Activated CD4-positive, alpha-beta T cell treated with anti-CD3 and anti-CD28 coated beads for 1 hour (primary cell): ENCODE measurements at places on chromosomes 16 and 17.
A peak's percentile ranks its signal among the peaks of the same experiment; 100 is the strongest.

- no peak for DNase-seq
Measured at GRCh38 chr17:11969565-11969964, 27.7 kb downstream of the ZNF18 start.

- DNase-seq, result no peak
Measured at GRCh38 chr16:49528060-49528865, 154.7 kb downstream of the C16orf78 start.

- DNase-seq, result no peak
Measured at GRCh38 chr16:48603647-48604376, 6.2 kb downstream of the N4BP1 start.

DNA sequence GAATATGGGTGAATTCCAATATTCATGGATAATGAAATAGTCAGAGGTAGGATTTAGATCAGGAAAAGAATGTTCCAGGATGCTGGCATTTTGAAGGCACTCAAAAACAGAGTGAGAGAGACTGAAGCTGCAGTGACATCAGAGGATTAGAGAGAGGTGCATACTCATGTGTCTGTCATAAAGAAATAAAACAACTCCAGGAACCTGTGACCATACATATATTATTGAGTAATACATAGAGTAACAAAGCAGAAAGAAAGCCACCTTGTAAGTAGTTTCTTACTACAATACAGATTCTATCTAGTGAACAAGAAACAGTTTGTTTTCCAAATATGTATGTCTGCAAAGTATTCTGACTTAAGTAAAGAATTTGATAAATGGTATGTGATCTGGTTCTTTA lies 62.3 kb upstream of the PHOSPHO1 start:
- DNase-seq, result no peak

DNA sequence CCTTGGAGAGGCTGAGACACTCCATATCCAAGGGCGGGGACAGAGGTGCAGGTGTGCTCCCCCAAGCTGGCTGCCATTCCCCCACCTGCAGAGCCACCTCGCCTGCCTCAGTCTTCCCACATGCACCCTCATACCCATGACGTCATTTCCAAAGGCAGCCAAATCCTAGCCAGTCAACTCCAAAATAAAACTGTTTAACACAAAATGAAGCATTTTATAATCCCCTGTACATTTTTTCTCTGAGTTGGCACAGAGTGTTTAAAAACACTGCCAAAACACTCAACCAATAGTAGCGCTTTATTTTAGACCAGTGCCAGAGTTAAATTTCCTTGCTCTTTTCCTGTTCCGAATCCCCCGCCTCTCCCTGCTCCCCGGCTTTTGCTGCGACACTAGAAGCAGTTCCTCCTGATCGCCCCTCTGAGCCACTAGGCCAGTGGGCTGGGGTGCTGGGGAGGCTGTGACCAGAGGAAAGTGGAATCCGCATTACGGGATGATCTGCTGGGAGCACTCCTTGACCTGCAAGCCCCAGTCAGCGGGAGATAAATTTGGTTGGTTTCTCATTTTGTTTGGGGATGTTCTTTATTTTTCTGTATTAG lies 139.5 kb downstream of the ZNF423 start:
- DNase-seq, result no peak

DNA sequence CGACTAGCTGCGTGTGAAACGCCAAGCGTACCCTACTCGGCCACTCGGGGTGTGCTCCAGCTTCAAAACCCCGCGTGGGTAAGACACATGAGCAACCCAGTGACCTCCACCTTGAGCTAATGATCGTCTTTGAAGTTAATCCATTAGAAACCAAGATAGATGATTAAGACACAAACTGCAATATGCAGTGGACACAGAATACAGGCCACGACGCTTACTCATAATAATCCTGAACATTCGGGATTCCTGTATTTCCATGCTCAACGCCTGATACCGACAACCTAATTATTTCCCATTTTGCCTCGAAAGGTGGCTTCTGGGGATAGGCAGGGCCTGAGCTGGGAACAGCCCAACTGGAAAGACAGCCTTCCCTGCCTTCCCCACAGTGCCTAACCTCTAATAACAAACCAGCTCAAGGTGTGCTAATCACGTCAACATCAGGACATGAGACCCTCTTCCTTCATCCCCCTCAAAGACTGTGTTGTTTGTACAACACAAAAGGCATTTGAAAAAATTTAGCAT lies 504 bp upstream of the COPRS start:
- no peak for DNase-seq

DNA sequence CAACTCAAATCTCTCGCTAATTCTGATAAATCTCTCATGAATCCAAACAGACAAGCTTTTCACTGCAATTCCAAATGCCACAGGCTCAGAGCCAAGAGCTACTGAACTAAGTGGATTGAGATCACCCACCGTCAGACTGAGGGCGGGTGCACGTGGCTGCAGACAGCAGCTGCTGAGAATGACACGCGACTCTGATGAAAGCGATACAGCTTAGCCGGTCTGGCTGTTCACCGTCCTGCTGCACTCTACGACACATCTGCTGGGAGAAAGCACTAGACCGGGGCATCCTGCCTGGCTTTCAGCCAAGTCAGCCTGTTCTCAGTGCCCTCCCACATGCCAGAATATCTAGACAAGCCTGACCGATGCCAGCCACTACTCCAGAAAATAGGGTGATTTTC lies 42.6 kb downstream of the KLHDC4 start:
- DNase-seq, result no peak

- no peak for DNase-seq
Measured at GRCh38 chr17:57708410-57708809, 36.7 kb downstream of the CCDC182 start.

DNA sequence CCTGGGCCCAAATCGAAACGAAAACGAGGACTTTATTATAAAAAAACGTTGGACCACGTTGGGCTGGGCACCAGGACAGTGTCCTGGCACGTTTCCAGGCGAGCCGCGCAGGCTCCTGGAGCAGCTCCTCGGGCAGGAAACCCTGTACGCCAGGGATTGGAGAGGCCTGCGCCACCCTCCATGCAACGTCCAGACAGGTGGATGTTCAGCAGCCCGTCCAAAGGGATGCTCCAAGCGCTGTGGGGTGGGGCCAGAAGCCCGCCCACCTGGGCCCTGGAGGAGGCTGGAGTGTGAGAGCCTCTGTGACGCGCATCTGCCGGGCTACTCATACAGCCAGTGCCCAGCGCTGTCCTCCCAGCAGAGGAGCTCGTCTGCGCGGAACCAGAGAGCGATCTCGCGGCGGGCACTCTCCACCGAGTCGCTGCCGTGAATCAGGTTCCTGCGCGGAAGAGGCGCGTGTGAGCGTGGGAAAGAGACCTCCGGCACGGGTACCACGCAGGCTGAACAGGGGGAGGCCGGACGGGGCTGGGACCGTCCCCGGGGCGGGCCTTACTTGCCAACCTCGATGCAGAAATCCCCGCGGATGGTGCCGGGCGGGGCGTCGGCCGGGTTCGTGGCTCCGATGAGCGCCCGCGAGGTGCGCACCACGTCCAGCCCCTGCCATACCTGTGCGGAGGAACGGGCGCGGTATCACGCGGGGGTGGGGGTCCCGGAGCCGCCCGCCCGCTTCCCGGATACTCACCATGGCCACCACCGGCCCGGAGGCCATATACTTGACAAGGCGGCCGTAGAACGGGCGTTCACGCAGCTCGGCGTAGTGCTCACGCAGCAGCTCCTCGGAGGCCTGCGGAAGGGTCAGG lies 785 bp downstream of the NME3 start:
- no peak for DNase-seq

GRCh38 chr17:40813804-40814203 lies 8.6 kb downstream of the KRT10 start:
- DNase-seq, result no peak

GRCh38 chr17:2302778-2303203 lies 794 bp downstream of the SMG6 start:
- no peak for DNase-seq

- DNase-seq, result no peak
Measured at GRCh38 chr16:2739625-2740430, 12.6 kb upstream of the SRRM2 start.

DNA sequence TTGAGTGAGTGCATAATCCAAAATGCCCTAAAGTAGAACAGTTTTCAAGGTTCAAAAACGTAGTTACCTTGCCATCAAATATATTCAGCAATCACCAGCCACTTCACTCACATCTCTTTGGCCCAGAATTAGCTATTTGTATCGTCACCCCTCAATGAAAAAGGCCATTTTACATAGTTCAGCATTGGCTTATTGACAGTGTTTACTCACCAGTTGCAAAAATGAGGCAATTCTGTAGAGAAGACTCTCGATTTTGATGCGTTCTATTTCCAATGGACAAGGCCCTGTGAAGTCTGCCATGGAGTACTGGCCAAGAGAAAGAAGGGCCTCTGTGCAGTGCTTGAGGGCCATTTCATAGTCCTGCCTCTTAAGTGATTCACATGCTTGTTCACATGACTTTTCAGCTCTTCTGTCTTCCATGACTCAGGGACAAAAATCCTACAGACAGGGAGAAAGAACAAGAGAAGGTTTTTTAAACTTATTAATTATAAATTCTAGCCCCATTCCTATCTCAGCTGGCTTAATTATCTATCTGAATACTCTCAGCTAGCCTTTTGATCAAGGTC lies 26.5 kb downstream of the HELZ start:
- no peak for DNase-seq

DNA sequence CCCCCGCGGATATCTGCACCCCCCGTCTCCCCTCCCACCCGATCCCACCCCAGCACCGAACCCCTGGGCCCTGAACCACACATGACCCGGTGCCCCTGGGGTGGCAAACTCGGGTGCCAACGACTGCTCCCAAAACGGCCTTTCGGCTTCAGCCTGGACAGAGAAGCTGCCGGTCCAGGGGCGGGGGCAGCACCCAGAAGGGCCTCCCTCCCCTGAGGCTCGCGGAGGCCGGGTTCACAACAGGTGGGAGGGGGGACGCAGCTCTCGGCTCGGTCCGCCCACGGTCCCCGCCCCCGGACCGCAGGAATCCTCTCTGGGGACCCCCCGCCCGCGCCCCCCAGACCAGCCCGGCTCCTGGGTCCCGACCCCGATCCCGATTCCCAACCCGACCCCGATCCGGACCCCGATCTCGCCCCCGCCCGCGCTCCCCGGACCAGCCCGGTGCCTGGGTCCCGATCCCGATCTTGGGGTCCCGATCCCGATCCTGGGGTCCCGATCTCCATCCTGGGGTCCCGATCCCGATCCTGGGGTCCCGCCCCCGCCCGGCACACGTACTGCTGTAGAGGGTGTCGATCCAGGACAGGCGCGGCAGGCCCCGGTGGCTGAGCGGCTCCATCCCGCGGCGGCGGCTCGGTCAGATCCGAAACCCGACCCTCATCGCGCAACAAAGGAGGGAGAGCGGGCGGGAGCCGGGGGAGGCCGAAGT lies 516 bp downstream of the ABR start:
- no peak for DNase-seq

DNA sequence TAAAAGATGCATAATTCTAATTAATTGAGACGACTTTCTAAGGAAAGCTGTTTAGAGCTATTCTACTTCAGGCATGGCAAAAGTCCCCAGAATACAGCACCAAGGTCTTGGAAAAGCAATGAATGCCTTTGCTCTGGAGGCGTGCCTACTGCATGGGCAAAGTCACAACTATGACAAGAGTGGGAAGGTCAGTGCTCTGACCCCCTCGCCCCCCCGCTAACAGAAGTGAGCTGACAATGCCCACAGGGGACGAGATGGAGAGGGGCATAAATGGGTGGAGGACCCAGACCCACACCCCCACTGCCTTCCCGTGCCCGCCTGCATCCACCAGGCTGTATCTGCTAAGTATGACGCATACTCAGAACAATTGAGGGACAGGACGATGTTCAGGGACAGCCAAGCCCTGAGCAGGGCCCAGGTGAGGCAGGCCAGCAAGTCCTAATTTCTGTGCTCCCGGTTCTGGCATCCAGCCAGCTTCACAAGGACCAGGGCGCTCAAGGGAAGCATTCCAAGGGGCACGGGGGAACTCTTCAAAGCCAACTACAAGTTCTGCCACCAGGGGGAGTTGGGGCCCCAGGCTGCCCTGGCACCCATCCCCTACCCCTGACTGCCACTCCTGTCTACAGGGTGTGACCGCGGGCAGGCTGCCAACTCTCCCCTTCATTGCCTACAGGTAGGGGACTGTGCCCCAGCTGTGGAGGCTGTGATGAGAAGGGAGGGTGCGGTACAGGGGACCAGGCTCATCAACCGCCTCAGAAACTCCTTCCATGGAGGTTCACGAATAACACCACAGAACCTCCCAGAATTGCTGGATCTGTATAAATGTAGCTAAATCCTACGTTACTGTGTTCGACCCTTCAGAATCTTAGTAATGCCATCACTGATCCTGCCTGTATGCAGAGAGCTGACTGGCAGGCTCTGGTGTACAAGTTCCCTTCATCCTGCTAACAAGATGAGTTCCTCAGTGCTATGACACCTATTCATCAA lies 20.8 kb downstream of the NPRL3 start:
- DNase-seq, result peak; percentile 58

GRCh38 chr16:3095869-3096268 lies 3.2 kb downstream of the ZSCAN10 start:
- peak; percentile 31 for DNase-seq

GRCh38 chr17:41442739-41443138 lies 2.0 kb upstream of the KRT38 start:
- DNase-seq, result no peak

DNA sequence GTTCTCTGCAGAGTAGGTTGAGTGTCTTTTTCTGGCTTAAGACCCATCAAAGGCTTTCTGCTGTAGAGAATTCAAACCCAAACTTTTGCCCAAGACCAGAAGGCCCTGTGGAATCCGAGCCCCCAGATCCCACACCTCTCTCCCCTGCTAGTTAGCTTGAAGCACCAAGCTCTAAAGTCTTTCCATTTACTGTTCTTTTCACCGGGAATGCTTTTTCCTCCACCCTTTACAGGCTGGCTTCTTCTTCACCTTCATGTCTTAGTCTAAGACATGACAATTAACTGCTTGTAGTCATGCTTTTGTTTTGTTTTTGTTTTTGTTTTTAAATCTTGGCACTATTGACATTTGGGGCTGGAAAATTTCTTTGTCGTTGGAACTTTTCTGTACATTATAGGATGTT lies 15.5 kb downstream of the HSD17B2 start:
- DNase-seq, result no peak

DNA sequence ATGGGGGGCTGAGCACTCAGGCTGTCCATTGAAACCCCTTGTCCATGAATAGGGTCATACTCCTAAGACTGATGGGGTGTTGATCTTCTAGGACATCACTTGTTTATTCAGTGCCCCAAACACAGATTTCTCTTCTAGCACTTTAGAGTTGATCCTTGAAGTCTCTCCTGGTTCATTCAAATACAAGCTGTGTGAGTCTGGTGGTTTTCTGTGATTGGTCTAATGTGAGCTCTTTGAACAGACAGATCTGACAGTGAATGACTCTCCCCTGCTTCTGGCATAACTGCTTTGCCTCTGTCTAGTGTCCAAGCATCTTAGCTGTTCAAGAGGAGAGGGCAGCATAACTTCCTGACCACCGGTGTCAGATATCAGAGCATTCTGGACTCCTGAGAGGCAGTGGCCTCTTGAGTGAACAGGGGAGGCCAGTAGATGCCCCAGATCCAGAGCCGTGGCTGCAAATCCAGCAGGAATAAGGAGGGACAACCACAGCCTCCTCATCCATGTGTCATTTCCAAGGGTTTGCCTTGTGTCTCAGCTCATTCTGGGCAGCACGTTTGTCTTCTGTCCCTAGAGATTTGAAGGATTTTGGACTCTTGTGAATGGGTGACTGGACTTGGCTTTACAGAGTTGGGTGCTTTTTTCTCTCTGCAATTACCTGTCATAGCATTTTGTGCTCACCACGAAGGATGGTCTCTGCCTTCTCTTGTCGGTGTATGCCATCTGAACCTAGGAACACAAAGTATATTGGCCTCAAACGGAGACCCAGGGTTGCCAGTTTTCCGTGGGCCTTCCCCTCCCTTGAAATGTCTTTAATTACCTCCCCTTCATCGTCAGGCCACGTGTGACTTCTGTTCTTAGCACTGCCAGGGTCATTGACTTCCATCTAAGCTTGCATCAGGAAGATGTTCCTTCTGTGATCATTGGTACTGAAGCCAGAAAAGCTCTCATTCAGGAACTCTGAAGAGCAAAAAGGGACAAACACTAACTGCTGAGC lies 13.9 kb upstream of the CLEC18C start:
- DNase-seq, result no peak
